Activated CD4-positive, CD25-positive, alpha-beta regulatory T cell treated with anti-CD3 and anti-CD28 coated beads, Interleukin-2, amount 50 U/mL, for 16 hours (primary cell): ENCODE measurements at places on chromosomes 13 and 19.

- DNase-seq: no peak
Measured at GRCh38 chr13:75938811-75939560, 302.9 kb downstream of the LMO7 start.

DNA sequence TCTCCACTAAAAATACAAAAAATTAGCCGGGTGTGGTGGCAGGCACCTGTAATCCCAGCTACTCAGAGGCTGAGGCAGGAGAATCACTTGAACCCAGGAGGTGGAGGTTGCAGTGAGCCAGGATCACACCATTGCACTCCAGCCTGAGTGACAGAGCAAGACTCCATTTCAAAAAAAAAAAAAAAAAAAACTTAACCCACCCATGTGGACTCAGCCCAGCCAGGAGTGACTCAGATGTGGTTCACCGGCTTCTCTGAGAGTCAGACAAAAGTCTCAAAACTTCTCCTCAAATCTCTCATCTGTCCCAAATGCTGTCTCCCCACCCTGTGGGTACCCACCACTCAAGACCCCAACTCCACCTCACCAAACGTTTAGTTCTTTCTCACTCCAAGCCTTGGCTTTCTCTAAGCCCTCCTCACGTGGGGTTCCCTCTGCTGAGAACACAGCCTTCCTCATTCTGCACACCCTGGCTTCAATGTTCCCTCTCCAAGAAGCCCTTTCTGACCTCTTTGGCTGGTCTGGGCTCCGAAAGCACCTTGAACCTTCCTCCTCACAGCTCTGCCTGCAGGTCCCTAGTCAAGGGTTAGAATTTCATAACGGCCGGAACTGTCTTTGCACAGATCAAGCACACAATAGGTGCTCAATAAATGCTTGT lies 11.1 kb upstream of the RAB3A start:
- DNase-seq: no peak

DNA sequence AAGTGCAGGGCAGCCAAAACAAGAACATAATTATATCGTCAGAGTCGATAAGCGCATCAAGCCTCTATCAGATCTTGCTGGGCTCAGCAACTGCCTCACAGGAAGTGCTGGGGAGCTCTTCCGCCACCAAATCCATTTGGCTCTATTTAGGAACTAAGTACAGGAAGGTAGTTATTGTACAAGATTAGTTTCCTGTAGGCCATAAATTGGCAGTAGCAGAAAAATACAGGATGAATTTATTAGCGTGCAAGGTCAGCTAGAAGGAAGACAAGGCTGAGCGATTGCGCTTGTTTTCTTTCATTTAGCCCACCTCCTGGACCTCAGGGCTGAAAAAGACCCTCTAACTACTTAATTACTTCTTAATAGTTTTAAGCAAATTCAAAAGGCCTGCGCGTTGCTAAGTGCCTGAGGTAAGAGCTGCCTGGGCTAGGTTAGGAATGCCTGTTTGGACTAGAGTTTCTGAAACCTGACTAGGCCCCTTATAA lies 118.5 kb downstream of the IRS2 start:
- DNase-seq: no peak

- no peak for DNase-seq
Measured at GRCh38 chr19:16527971-16528521, 14.2 kb downstream of the CHERP start.

DNA sequence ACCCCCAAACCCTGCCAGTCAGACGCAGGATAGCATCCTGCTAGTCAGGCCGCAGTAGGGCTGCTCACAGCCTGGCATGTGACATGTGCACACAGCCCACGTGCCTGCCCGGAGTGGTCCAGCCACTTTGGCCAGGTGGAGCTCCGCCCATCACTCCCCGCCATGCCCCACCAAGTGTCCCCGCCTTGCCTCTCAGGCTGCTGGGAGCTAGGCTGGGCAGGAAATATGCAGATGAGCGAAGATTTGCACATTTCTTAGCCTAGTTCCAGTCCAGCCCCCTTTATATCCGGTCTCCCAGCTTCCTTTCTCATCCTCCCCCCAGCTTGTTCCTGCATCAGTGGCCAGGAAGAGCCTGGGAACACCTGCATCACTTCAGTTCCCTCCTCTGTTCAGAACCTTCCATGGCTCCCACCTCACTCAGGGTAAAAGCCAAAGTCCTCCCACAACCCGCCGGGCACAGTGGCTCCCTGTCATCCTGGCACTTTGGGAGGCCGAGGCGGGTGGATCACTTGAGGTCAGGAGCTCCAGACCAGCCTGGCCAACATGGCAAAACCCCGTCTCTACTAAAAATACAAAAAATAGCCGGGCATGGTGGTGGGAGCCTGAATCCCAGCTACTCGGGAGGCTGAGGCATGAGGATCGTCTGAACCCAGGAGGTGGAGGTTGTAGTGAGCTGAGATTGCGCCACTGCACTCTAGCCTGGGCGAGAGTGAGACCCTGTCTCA lies 2.3 kb upstream of the DOCK6 start:
- DNase-seq: no peak

DNA sequence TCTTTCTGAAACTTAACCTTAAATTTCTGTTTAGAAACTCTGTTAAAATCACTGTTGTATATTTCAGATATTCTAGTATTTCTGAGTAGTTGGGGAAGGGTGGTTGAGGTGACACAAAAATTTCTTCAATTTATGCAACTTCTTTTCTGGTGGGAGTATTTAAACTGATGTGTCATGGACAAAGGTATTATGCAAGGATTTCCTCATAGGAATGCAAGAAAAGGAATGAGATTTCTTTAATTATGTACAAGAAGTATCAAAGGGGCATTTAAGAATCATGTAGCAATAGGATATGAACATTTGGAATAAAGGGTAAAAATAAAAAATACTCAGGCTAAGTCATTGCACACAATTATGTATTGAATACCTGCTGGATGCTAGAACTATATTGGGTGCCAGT lies 575.8 kb upstream of the KLF12 start:
- no peak for DNase-seq

GRCh38 chr13:45846681-45847080 lies 4.9 kb downstream of the SIAH3 start:
- no peak for DNase-seq

DNA sequence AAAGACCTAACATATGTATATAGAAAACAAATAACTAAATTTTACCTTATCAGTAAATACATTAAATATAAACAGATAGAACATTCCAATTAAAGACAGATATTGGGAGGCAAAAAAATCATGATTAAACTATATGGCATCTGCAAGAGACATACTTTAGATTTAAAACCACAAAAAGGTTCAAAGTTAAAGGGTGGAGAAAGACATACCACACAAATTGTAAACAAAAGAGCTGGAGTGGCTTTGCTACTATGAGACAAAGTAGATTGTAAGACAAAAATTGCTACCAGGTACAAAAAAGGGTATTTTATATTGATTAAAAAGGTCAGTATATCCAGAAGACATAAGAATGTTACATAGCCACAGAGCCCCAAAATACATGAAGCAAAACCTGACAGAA lies 200.2 kb downstream of the KCNRG start:
- no peak for DNase-seq

DNA sequence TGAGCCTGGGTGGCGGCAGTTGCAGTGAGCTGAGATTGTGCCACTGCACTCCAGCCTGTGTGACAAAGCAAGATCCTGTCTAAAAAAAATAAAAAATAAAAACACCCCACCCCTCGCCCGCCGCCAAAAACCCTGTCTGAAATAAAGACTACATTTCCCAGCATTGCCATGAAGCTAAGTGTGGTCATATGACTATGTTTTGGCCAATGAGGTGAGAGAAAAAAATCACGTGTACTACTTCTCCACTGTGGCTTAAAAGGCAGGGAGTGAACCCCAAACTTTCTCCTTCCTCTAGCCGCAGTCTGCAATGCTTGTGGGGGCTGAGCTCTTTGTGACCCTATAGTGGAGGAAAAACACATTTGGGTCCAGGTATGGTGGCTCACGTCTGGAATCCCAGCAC lies 54.9 kb downstream of the COLGALT1 start:
- no peak for DNase-seq

DNA sequence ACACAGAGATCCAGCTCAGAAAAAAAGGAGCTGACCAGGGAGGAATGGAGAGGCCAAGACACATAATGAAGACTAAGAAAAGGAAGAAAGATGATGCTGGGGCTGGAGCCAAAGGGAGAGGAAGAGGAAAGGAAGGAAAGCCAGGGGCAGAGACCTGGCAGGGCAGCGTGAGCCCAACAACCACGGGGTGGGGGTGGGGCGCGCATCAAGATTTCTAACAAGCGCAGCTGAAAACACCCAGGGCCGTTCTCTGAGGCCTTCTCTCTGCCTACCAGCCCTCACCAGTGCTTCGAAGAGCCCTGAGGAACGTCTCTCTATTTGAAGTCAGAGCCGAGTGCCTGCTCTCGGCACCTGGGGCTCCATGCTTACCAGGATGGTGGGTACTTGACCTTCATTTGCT lies 23.6 kb upstream of the POU2F2 start:
- no peak for DNase-seq

DNA sequence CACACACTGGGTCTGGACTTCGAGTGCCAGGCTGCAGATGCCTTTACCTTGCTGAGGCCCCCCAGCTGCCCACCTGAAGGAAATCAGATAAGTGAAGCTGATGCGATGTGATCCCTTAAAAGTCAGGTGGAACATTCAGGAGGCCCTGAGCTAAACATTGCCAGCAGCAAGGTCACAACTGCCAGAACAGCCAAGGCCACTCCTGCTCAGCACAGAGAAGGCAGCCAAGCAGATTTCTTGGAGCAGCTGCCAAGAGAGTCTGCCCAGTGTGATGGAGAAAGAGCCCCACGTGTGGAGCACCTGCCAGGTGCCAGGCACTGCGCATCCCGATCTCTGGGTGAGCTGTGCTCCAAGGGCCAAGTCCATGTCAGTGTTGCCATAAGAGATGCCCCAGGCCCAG lies 20.6 kb upstream of the UQCRFS1 start:
- no peak for DNase-seq

- DNase-seq: no peak
Measured at GRCh38 chr13:93086329-93086728, 140.3 kb upstream of the GPC6 start.

DNA sequence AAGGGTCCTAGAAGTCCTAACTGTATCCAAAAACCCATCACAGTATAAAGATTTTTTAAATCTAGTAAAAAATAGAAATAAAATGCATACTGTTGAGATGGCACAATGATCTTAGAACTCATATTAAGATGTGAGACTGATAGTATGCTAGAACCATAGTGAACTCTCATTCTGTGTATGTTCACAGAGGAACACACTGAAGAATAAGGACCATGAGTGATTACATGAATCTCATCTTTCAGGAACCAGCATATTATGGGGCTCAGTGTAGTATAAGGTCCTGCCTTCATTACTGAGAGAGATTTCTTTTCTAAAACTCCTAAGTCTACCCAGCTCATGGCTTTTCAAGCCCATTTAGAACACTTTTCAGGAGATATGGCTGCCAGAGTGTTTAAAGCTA lies 59.8 kb upstream of the RFC3 start:
- no peak for DNase-seq

- peak; percentile 9 for DNase-seq
Measured at GRCh38 chr19:29277102-29277501, 64.2 kb upstream of the UQCRFS1 start.

DNA sequence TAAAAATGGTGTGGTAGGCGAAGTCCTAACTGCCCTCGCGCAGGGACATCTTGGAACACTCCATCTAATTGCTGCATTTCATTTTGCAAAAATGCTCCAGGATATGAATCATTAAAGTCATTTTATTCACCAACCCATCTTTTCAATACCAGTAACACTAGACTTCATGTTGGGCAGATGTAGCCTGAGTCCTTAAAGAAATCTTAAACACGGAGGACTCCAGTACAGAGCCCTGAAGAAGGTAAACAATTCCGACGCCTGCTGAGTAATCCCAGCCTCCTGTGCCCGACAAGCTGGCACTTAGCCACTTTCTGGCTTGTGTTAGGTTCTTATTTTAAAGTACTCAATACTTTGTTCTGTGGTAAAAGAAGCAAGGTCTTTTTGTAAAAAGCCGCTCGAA lies 58.0 kb upstream of the IRS2 start:
- DNase-seq: no peak

GRCh38 chr13:112870737-112871287 lies 98.2 kb upstream of the MCF2L start:
- DNase-seq: no peak

DNA sequence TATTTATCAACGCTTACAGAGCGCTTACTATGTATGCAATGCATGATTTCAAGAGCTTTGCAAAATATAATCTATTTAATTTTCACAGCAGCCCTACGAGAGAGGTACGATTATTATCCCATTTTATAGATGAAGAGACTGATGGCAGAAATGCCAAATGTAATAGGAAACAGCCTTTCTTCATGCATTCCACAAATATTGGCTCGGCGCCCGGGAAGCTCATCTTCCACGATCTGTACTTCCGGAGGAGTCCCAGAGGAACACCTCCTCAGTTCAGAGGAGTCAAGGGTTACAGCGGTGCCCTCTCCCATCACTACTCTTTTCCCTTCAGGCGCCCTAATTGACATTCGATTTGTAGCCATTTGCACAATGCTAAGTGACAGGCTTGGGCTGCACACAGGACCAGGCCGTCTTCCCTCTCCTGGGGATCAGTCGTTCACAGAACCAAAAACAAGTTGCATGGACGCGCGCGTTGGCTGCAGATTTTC lies 1.1 kb upstream of the ARHGAP35 start:
- no peak for DNase-seq

DNA sequence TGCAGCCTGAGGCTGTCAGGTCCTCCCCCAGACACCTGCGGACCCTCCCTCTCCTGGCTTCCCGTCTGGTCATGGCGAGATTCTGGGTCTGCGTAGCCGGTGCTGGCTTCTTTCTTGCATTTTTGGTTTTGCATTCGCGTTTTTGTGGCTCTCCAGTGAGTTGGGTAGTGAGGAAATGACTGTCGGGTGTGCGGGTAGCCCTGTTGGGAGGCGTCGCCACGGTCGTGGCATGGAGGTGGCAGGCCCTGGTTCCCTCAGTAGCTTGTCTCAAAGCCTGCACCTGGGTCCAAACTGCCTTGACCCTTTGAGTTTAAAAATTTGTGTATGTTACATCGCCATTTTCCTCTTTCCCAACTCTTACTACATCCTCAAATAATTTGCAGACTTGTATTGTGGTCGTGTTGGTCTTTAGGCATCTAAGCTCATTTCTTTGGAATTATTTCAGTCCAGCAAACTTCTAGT lies 344 bp downstream of the NHLRC3 start:
- peak; percentile 21 for DNase-seq

DNA sequence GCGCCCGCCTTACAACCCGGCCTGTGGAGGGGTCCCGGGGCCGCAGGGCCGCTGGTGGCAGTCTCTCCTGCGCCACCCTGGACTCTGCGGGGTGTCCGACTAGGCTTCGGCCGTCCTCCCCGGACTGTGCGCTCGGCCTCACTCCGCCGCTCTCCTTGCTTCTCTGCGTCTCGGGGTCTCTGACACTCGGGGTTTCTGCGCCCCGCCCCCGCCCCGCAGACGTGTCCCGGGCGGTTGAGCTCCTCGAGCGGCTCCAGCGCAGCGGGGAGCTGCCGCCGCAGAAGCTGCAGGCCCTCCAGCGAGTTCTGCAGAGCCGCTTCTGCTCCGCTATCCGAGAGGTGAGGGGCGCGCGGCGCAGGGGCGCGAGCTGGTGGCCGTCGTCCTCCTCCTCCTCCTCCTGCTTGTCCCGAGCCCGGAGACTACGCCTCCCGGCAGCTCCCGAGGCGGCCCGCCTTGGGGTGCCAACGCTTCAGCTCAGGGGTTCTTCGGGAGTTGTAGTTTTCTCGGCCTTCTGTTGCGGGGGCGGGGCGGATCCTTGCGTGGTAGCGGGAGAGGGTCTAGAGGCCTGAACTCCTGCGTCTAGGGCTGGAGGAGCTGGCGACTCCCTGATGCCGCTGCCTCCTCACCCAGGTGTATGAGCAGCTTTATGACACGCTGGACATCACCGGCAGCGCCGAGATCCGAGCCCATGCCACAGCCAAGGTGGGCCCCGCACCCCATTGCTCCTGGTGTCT lies 627 bp downstream of the LIN7B start:
- no peak for DNase-seq
